ENCODE measurements at places on chromosomes 11 and 22.

DNA sequence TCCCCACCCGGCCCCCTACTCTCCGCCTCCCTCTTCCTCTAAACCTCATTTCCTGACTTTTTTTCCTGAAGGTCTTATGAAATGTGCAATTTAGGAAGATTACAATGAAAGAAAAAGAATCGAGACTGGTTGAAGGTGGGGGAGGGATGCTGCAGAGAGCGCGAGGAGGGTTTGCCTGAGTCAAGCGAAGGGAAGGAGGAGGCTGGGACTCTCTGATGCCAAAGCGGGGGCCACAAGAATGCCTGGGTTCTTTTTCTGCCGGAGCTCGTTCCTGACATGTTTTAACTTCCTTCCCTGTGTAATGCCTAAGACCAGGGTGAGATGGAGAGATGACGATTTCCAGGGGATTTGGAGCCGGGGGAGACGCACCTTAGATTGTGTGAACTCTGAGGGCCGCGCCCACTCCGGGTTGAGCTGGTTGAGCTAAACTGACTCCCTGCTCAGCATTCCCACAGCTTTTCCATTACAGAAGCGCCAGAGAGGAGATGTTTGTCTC is 270.5 kb upstream of the SORL1-AS1 start:
- no peak for DNase-seq

GRCh38 chr11:45089251-45089650 is 57.2 kb upstream of the PRDM11 start:
- no peak for DNase-seq

GRCh38 chr22:28582806-28583205 is 96.8 kb downstream of the TTC28 start:
- DNase-seq, result no peak

- no peak for DNase-seq
Measured at GRCh38 chr22:47148956-47149728, 386.7 kb downstream of the TBC1D22A start.

DNA sequence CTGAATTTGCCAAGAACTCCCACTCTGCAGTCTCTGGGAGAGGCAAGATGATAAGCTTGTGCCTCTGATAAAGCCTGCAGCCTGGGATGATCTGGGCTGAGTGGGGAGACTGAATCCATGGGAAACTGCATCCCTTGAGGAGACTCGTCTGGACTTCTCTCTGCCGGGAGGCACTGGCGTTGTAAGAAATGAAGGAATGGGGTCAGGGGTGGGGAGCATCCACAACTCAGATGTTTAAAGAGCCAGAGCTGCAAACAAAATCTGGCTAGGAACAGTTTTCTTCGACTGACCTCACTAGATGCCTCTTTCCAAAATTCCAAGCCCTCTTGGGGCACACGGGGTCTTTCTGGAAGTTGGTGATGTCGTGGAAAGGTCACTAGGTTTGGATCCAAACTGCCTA is 64.4 kb downstream of the SPON1 start:
- no peak for DNase-seq

- DNase-seq, result no peak
Measured at GRCh38 chr22:43953988-43954785, 1.1 kb upstream of the SAMM50 start.

DNA sequence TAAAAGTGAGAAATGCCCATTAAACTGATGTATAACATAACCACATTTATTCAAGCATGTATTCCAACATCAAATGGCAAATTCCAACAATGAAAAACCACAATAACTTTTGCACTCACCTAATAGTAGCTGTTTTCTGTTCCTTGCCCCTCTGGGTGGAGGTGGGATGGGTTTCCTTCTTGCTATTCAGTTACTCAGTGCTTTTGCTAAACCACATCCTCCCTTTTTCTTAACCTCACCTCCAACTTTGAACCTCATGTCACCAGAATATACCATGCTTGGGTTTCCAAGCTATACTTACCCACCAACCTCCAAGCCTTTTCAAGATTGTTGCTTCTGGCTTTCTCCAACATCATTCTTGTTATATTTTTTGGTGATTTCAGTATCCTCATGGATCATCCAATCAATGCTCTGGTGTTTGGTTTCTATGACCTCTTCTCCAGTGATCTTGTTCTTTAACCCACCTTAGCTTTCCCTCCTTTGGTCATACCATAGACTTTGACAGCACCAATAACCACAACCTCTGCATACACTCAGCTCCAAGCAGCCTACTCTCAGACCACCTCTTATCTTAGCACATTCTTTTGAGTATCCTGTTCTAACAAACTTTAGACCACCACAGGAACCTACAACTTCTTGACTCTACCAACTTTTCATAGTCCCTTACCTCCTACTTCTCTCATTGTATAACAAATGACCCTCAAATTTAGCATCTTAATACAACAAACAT is 3.2 kb upstream of the CCDC15 start:
- DNase-seq, result no peak

- DNase-seq, result no peak
Measured at GRCh38 chr11:129063118-129063517, 120.4 kb upstream of the TP53AIP1 start.

DNA sequence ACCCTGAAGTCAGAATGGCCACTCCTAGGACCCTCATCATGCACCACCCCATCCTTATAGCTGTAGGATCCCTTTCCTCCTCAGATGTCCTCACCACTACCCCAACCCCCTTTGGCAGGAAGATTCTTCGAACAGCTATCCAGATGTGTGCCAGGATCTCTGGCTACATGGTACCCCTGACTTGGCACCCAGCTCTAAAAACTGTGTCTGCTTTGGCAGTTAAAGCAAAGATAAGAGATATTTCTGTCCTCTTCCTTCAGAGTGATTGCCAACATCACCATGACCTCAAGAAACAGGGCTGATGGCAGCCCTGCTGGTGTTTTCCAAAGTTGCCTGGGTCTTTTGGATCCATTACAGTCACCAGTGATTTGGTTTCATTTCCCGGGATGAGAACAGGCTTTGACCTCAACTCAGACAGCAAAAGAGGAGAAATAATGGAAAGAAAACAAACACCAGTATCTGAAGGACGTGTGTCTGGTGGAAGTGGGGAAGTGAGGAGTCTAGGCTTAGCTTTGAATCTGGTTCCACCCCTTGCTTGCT is 4.3 kb upstream of the NRIP3 start:
- no peak for DNase-seq

GRCh38 chr11:115347106-115347505 is 157.1 kb downstream of the CADM1 start:
- no peak for DNase-seq

- DNase-seq, result no peak
Measured at GRCh38 chr11:71370020-71370747, 78.0 kb downstream of the DHCR7 start.

DNA sequence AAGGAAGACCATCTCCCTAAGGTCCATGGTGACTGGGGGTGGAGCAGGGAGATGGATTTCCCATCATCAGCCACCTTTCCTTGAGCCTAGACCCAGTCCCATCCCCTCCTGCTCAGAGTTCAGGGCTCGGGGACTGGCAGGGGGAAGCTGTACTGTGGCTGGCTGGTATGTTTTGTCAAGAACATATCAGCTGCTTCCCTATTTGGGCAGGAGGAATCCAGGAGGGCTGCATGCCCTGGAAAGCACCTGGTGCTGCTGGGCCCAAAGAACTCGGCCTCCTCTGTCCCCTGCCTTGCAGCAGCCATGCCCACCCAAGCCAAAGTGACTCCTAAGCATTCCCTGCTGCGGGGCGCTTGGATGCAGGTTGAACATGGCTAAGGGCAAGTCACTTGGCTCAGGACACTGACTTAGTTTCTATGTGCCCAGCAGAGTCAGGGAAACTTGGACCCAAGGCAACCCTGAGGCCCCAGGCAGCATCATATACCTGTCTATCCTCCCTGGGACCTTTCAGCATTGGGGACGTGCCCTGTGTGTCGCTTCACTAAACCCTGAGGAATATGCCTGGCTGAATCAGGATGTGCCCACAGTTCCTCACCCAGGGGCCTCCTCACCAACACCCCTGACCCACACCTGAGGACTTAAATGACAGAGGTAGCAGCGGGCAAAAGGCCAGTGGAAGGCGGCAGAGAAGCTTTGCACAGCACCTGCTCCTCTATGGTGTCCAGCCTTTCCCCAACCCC is 43.1 kb downstream of the BUD13 start:
- DNase-seq, result no peak

DNA sequence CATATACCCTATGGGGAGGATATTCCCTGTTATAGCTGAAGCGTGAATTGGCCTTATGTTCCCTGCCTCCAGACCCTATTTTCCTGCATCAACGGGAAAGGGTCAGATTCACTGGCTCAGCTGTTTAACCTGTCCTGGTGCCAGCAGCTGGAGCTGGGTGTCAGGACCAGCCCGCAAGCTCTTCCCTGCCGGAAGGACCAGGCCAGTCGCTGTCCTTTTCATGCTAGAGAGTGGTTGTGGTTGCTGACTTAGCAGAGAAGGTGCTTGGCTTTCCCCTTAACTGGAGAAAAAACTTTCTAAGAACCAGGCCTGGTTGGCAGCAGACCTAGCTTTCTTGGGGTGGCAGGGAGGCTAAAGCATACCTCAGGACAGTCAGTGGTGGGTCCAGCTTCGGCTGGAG is 5.2 kb upstream of the SREBF2 start:
- DNase-seq, result no peak

DNA sequence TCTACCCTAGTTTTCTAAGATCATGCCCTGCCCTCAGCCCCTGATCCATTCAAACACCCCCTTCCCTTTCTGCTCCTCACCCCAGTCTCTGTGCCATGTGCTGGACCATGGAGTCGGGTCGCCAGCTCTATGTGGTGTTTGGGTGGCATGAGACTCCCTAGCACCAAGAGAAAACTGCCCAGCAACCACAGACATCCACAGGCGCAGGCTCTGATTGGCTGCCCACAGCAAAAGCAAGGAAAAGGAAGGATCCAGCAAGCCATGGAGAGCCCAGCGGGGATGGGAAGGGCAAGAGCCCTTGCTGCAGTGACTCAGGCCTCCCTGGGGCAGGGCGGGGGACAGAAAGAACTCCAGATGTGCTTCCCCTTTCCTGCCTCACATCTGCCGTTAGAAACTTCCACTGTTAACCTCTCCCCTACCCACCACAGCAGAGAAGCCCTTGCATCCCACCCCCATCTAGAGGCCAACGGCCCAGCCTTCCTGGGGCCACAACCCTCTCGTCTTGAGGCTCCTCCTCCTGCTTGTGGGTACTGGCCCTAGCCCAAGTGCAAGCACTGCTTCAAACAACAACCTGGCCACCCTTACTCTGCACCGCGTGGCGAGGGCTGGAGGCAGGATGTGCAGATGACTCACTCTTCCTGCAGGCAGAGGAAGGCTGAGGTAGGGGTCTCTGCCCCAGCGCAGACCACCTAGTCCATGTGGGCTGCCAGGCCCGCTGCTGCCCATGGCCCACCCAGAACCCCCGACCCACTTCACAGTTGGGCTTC is 9.7 kb upstream of the AHNAK start:
- DNase-seq, result peak; percentile 59

DNA sequence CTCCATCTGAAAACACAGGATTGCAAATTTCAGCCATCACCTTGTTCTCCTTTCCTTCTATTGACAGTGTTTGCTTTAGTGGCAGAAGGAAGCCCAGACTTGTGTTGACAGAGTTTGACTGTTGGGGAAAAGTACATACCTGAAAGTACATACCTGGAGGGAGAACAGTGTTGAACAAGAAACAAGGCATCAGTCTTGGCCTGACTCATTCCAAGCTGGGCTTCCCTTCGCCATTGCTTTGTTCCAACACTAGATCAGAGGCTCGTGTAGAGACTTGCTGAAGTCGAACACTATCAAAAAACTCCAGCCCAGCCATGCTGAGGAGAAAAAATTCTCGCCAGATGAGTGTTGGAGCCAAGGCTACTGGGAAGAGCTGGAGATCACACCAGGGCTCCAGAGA is 133.4 kb downstream of the BBOX1 start:
- no peak for DNase-seq

DNA sequence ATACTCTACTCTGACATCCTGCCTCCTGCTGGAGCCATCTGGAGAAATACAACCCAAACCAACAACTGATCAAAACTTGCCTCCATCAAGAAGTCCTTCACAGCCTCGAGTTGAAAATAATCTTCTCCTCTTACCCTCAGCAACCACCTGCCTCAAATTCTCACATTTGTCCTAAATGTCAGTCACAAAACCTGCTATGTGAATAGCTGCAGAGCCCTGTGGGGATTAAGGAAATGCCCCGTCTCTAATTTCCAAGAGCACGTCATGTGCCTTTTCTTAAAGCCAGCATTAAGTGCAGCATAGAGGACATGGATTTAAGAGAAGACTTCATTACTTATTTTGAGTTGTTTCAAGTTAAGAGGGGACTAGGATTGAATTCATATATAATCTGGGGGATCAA is 105.9 kb downstream of the TRPC6 start:
- no peak for DNase-seq

DNA sequence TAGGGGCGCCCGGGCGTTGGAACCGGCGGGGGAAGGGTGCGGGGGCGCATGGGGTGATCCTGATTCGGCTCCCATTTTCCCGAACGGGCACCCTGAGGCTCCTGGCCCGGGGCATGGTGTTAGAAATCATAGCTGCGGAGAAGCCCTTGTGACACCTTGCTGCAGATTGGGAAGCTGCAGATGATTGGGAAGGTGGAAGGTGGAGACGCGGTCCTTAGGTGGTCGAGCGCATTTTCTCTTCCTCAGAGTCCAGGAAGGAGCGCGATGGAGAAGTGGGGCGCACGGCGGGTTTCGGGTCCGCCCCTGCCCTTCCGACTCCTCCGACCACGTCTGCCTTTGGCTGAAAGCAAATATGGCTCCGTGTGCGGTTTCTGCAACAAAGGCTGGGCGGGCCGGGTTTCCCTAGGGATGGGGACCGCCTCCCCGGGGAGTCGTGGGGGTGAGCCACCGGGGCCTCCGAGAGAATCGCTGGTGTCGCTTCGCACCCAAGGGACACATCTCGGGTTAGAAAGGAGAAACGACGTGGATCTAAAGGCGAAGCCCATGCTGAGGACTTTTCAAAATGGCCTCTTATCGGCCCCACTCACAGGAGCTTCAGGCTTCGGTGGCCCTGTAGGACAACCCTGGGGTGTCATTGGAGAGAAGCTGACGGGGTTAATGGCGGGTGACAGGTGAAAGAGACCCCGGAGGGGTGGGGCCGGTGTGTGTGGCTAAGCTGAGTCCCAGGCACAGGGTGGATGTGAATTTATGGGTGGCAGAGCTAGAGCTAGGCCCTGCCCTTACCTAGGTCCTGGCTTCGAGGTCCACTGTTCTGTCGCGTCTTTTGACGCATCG is 707 bp upstream of the FTH1 start:
- peak; percentile 12 for DNase-seq

DNA sequence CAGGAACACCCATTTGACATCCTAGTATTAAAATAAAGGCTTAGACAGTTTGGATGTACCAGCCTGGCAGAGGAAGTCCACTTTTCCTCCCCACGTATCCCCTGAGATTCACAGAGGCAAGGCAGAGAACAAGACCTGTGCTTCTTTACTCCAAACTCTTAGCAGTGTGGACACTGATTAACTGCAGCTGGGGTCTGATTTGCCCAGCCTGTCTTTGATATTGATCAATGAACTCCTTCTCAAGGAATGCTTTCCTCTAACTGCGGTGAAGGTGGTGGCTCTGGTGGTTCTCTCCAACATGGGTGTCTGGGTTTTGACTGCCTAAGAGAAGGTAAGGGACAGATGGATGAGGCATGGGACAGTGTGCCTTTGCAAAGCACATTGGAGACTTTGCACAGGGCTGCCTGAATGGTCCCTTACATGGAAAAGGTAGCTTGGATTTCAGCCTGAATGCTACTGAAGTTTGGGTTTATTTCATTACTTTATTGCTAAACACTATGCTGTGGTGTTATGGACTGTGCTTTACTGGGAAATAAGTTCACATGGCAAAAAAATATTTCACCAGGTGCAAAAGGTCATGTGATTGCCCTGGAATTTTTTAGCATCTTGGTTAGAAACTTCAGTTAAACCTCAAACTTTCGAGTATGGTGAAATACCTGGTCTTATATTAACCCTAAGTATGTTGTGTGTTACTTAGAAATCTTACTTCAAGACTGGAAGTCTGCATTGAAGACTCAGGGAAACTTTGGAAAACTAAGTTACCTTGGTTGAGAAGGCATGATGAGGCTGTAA is 1.8 kb downstream of the GAS2 start:
- DNase-seq, result no peak
